ENCODE measurements at places on chromosomes 1 and 21.

GRCh38 chr1:205849619-205850355 lies at the start of gene PM20D1:
TSS of gene PM20D1 (minus strand) at chr1:205850132. CDS start at chr1:205850072, 60 bp downstream.
- peak; percentile 82 for DNase-seq

GRCh38 chr1:82507011-82507410 lies 706.3 kb downstream of the ADGRL2 start:
- no peak for DNase-seq

DNA sequence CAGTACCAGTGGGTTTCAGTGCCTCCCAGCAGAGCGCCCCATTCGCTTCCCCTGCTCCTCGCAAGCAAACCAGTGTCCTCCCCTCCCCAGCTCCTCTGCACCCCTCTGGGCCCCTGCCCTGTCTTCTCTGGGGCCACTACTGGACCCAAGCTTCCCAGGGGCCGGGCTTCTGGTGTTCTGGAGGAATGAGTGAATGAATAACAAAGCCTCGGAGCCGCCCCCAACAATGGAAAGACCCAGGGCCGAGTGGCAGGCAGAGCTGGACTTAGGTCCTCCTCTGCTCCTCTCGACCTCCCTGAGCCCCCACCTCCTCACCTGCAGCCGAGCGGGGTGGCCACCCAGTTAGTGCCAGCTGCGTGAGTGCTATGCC lies 37.6 kb downstream of the MATN1 start:
- no peak for DNase-seq

DNA sequence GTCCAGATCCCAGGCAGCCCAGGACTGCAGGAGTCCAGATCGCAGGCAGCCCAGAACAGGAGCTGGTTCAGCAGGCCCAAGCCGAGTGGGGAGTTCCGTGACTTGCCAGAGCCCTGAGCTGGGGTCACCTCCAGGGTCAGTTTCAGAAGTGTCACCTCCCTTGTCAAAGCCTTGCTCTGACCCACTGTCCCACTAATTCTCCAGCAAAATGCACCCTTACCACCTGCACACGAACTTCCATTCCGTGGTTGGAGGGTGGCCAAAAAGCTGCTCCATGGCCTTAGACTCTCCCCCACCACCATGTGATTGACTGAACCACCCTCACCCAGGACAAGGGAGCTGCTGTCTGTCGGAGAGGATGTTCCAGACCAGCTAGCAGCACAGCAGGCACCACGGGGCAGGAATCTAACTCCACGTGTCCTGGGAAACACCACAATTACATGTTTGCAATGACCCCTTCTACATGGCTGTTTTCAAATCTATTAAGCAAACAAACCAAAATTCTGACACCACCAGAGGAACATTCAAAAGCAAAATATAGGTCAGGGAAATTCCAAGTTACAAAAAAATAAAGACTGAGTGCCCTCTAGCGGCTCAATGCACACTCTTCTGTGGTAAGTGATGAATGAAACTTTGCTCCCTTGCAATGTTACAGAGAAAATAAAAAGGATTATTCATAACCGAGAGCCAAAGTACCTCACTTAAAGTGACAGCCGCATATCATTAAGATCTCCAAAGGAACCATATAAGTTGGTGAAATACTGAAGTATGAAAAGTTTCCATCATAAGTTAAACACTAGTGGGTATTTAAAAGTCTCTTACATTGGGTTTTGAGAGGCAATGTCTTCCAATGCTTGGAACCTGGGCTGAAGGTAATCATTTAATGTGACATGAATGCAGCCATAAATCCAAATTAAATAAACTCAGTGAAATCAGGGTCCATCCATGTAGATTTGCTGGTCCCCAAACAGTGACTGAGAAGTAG lies 76.3 kb downstream of the NPHP4 start:
- peak; percentile 19 for DNase-seq

- no peak for DNase-seq
These were observed 6.0 kb upstream of the SLC27A3 start for GRCh38 chr1:153769221-153769620.

GRCh38 chr1:220458936-220459335 lies 69.0 kb upstream of the MARK1 start:
- no peak for DNase-seq

DNA sequence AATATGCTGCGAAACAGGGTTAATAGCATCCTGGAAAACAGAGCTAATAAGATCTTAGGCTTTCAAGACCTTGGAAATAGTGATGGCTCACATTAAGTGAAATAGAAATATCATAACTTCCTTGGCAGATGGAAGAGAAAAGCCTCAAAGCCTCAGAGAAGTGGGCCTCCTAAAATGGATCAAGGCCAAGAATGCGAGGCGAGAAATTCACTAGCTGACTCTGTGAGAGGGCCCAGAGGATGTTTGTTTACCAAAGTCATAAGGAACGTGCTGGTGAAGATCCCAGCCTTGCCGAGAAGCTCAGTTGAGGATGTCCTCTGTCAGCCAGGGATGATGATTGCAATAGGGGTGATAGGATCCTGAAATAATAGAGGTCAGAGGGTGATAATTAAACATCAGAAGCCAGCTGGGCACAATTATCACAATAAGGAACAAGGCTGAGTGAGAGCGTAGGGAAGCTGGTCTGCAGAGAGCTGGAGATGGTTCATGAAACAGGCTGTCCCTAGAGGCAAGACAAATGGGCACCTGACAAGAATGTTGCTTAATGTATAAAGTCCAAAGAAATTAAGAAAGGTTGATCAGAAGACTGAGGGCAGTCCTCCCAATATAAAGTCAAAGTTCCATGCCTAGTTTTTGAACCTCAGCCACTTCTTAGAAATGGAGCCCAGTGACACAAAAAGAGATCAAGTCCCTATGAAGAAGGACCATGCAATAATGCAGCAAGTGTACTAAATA lies 101.7 kb upstream of the COG2 start:
- DNase-seq: no peak

Data from hematopoietic multipotent progenitor cell treated with erythropoietin and hydrocortisone succinate and interleukin-3 and kit ligand, for 15 days (in vitro differentiated cells).